Choroid plexus epithelial cell (primary cell): ENCODE measurements at places on chromosomes 4 and X.

DNA sequence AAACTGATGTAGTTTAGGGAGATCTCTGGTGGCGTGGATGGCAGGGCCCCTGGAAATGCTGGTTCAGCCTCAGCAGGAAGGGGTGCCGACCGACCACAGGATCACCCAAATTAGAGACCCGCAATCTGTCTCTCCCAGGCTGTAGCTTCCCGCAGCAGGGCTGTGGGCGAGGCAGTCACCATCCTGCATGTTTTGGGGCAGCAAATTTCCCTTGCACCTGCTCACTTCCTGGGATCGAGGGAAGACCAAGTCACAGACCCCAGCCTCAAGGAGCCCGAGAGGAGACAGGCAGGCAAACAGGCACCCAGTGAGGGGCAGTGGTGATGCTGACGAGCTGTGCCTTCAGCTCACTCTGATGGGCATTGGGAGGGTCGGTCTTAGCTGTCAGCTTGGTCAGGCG, 21.2 kb upstream of the GPR78 start:
- no peak for DNase-seq

- no peak for DNase-seq
Measured at GRCh38 chr4:141899541-141899940, 263.2 kb downstream of the IL15 start.

DNA sequence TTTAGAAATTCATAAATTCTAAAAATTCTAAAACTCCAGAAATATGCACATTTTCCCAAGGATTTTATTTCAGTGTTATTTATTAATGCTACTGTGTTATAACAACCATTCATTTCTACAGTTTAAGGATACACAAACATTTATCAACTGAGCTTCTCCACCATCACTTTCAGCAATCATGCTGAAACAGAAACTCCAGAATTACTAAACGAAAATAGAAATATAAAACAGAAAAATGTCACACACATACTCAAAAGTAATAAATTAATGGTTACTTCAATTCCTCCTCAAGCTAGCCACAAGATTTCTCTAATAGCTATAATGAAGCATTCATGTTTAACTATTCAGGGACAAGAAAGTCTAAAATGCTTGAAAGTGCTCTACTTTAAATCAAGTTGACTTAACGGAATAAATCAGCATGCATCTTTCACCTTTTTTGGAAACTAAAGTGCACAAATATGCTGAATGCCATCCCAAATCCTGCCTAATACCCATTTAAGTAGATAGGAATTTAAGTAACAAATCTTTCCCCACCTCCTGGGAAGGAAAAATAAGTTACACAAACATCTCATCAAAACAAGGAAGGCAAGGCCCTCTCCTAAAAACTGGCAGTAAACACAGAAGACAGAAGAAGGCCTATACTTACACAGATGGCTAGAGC, 563 bp downstream of the FAM13A start:
- DNase-seq, result no peak

- peak; percentile 1 for DNase-seq
Measured at GRCh38 chrX:44747317-44747716, 96.5 kb upstream of the DUSP21 start.

DNA sequence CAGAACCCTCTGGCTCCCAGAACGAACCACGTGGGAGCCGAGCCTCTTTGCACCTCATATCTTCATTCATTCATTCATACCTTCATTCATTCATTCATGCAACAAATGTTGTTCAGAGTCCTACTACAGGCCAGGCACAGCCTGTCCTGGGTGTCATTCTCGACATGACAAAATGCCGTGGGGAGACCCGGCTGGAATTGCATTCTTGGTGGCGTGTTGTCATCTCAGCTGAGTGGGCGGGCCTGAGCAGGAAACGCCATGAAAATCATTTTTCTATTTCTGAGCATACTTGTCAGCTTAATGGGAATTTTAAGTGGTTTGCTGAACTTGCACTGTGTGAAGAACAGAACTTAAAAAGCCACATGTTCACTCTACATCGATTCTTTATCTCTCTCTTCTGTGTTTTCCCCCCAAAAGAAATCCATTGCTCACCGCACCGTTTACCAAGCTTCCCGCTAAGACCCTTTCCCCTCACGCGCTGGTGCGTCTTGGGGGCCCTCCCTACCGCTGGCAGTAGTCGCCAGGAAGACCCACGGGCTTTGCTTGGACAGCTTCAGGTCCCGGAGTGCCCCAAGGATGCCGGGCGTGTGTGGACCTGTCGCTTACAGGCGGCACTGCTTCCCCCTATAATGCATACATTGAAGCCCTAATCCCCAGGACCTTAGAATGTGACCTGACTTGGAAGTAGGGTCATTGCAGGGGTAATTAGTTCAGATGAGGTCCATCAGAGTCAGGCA, 41.6 kb upstream of the HMX1 start:
- DNase-seq, result no peak

- DNase-seq, result no peak
Measured at GRCh38 chr4:4950561-4951290, 68.5 kb downstream of the CYTL1 start.

DNA sequence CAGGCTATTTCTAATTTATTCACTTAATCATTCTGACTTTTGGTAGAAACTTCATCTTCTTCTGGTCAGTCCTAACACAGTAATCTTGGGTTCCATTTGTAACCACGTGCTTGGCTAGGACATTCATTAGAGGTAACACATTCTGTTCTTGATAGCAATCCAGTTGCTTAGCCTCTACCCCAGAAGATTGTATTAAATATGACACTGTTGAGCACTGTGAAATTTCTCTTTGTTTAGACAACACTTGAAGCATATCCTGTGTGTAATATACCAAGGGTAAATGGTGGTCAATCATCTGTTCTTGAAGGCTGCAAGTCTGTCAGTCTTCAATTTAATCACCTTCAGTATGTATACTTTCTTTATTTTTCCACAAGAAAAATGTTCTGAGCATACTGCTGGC, 523.0 kb downstream of the ANKRD50 start:
- DNase-seq, result no peak

- no peak for DNase-seq
Measured at GRCh38 chr4:7632971-7633370, 198.2 kb upstream of the PSAPL1 start.

DNA sequence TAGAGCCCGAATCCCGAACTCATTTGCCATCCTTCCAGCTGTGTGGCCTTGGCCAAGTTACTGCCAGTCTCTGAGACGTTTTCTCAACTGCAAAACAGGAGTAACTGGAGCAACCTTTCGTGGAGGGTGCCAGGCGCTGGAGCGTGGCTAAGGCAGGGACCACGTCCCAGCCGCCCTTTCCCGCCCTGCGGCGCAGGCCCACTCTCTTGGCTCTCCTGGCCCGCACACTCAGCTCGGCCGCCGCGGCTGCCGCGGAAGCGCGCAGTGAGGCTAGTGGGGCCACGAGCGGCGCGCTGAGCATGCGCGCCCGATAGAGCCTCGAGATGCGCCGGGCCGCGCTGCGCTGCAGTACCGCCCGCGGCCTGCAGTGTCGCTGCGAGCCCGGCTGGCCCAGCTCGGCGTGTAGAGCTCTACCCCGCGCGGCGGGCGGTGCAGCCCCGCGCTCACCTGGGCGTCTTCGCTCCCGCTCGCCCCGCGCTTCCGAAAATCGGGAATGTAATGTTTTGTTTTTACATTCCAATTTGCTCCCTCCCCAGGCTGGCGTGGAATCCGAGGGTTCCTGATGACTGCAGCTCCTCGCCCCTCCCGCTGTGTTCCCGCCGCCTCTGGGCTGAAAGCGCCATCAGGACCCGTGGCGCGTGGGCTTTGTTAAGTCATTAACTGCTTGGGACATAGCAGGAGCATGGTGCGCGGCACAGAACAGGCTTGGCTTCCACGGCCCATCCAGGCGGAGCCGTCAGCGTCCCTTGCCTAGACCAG, 4.0 kb upstream of the ZNF518B start:
- DNase-seq, result peak; percentile 74

GRCh38 chr4:127708985-127709384, 21.2 kb upstream of the SLC25A31 start:
- DNase-seq, result peak; percentile 87

GRCh38 chr4:114078636-114079035, 99.2 kb upstream of the ARSJ start:
- no peak for DNase-seq

- DNase-seq, result no peak
Measured at GRCh38 chr4:98006060-98006459, 137.2 kb downstream of the STPG2 start.
